A549 treated with Mapracorat at 1 μM for 4 hours (cell line): ENCODE measurements at places on chromosomes 2 and 18. TPM values are rescaled to one million over a fixed set of nuclear protein-coding genes. Genes with fewer than 3 reads are reported as not detected.

The CYRIA gene
- total RNA-seq: 0.15 to 0.86 TPM (median 0.28 TPM) in 5 replicates

The DLGAP1 gene
- total RNA-seq: 0.03 TPM in 1 of 5 replicates, not detected in the others

The LRP1B gene
- total RNA-seq: not detected in 5 replicates

The SERPINB8 gene
- total RNA-seq: 8.2 to 13.2 TPM (median 10.5 TPM) in 5 replicates

The MARCHF7 gene
- total RNA-seq: 44.7 to 65.2 TPM (median 55.9 TPM) in 5 replicates

The ANKRD29 gene
- total RNA-seq: 13.8 to 20.9 TPM (median 19.3 TPM) in 5 replicates

The KLHL30 gene
- total RNA-seq: 0.18 to 0.26 TPM (median 0.24 TPM) in 5 replicates

The GALNT13 gene
- total RNA-seq: 7.0 to 12.0 TPM (median 8.8 TPM) in 5 replicates

The UPP2 gene
- total RNA-seq: not detected in 5 replicates

The TLX2 gene
- 0.19 to 0.58 TPM (median 0.33 TPM) in 5 replicates for total RNA-seq

The IGFBP2 gene
- 66.0 to 94.9 TPM (median 90.1 TPM) in 5 replicates for total RNA-seq

The RAD51AP2 gene
- total RNA-seq: not detected in 5 replicates
